ENCODE measurements at places on chromosomes 5 and 9.

- DNase-seq, result peak; percentile 14
Measured at GRCh38 chr5:1511651-1512540, 11.9 kb downstream of the LPCAT1 start.

- DNase-seq, result no peak
Measured at GRCh38 chr9:89426384-89426961, 71.4 kb downstream of the SEMA4D start.

DNA sequence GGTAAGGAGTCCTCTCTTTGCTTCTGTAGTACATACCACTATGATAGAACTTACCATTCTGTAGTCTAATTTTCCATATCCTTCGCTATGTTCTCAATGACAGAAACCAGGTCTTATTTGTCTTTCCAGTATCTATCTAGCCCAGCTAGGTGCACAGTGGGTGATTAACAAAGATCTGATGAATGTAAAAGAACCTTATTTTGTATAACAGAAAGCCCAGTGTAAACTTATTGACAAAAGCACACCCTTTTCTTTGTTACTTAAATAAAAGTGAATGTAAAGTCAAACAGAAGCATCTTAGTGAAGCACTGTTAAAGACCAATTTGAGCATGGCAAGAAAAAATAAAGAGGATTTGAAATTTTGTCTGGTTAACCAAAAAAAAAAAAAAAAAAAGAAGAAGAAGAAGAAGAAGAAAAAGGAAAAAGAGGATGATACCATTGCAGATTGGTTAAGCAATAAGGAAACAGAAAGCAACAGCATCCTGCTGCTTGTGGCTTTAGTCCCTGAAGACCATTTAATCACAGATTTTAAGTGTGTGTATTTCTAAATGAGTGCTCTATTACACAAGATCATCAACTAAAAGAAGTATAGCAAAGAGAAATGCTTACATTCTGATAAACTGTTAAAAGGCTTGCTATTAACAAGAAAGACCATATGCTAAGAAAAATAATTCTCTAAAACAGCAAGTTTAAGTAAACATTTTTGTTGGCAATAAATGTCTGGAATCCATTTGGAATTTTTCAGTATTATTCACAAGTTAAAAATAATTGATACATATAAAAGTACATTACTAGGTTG, 21.2 kb downstream of the MEGF9 start:
- peak; percentile 72 for DNase-seq

- no peak for DNase-seq
Measured at GRCh38 chr5:160747987-160748386, 104.0 kb downstream of the ATP10B start.

DNA sequence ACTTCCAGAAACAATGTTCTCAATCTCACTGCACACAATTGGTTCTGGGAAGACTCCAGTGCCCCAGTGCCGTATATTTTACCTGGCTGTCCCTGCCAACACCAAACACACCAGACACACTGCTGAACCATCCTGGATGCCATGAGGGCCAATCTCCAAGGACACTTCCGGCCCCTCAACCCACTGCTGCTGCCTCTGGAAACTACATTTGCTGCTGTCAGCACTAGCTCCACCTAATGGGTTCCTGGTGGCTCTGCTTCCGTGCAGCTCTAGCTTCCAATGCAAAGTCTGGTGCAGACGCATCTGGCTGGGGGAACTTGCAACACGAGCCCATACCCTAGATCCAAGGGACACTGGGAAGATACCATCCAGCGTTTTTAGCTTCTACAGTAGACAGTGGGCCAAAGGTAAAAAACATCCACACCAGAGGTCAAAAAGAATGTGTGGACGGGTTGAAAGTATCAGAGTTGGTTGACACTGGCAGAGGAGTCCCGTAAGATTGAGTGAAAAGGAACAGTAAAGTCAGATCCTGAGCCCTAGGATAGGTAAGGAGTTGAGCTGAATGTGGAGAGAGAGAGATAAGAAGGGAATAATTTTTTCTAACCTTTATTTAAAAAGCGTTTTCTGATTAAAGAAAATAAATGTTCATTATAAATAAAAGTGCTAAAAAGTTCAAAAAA, 99.7 kb upstream of the KIF2A start:
- no peak for DNase-seq

DNA sequence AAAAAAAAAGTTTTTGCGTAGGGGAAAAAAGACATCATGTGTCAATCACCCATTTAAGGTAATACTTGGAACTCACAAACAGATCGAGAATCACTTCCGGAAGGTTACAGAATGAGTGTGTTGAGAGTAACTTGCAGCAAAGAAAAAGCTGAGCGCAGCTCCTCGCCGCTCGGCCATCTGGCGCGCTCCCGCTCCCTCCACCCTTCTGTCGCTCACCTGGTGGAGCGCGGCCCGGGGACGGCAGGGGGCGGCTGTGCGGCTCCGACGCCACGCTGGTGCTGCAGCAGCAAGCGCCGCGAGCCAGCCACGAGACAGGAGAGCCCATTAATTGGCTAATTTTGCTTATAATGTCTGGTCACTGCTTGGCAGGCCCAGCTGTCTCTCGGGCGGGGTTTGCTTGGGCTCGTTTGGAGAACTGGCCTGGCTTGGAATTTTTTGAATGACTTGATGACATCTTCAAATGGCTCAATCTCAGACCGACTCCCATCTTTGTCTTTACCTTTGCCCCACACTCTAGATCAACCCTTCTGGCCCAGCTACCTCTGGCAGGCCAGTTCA, 601.8 kb downstream of the CCDC171 start:
- DNase-seq, result peak; percentile 34

DNA sequence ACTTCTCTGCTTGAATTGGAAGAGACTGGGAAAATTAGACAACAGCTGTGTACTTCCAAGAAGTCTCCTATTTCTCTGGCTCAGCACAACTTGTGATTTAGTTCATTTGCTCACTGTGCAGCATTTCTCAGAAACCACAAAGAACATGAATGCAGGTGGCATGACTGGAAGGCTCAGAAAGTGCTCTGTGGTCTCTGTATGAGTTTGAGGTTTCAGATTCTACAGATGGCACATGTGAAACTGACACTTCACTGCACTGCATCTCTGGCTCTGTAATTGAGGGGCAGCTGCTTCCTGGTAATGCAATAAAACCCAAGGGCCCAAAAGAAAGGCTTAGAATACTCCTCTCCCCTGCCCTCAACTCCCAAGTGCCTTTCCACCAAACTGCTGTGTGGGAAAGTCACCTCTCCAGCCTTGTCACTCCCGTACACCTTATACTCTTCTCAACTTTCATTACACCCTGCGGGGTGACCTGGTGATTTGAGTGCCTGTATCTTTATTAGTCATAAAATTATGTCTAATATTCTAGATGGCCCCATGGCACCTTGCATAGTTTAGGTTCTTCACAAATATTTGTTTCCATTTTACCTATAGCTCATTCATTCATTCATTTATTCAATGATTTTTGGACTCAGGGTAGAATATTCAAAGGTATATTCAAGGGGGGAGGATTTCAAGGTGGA, 82.5 kb downstream of the ESM1 start:
- peak; percentile 72 for DNase-seq

DNA sequence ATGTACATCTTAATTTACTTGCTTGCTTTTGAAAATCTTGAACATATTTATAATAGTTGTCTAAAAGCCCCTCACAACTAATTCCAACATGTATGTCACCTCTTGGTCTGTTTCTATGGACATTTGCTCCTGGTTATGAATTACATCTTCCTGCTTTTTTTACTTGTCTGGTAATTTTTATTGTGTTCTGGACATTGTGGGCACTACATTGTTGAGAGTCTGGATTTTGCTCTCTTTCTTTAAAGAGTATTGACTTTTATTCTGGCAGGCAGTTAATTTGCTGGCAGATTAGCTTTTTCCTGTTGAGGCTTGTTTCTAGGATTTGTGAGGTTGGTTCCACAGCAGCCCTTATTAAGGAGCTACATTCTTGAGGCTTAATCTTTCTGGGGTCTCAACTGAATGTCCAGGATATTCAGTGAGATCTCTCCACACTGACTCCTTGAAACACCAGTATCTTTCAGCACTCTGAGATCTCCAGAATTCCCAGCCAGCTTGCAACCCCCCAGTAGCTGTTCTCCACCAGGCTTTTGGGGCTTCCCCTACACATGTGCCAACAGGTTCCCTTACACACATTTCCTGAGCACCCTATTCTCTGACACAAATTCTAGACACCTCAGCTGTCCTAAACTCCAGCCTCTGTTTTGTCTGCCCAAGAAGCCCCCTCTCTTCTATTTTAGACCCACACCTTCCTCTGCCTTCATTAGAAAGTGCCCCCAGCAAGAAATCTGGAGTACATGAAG, 27.4 kb downstream of the KIAA1191 start:
- DNase-seq, result no peak

GRCh38 chr9:34501889-34502425, 20.8 kb downstream of the ENHO start:
- DNase-seq, result peak; percentile 54
